Testis (tissue), 5 donors: ENCODE measurements at places on chromosomes 2 and 18.

DNA sequence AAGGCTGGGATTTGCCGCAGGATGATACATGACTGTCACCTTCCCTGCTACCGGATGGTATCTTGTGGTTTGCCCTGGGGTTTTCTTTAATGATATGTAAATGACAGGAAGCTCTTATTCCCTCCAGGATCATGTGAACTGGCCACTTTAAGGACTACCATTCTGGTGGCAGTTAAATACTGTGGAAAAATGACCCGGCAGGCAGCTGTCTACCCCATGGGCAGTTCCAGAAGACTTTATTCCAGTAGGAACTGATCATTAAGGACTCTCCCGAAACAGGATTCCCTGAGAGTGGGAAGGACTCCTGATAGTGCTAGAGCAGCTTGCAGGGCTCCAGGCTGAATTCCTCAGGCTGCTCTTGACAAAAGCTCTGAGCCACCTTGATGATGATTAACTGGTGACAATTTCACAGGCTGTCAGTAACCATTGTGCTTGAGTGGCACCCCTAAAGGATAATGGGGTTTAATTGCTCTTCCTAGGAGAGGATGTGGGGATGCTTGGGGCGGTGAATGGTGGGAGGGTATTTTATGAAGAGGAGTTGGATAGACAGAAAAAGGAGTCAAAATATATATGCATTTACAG lies 212.0 kb downstream of the CPS1 start:
- DNase-seq: no peak

DNA sequence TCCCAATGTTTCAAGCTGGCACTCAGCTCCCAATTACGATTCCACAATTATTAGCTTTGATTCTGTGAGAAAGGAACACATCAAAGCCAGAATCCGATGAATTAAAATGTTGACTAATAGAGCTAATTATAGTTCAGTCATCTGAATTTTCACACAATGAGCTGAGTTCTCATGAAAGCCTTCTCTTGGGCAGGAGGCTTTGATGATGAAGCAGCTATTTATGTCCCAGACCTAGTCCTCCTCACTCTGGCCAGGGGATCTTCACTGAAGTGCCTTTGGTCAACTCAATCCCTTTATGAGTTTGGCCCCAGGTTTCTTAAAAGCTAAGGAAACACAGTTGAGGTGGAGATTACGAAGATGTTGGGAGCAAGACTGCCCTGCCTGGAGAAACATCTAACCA lies 74.7 kb upstream of the PPM1B start:
- DNase-seq: no peak

DNA sequence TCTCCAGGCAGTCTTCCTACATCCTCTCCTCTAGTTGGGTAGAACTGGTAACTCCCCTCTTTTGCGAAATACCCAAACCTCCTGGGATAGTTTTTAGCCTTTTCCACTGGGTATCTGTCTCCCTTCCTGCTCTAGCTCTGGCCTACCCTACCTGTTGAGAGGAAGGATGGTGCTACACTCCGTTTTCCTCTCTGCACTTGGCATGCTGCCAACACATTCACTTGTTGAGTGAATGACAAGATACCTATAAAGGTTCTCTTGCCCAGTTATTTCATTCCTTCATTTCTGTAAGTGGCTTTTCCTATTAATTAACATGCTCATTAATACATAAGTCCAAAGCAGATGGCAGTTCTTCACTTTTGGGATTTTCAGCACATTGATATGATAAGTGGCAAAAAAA lies 293.8 kb downstream of the CNTNAP5 start:
- DNase-seq: no peak

GRCh38 chr2:226847090-226847489 lies 11.2 kb downstream of the RHBDD1 start:
- no peak for DNase-seq

GRCh38 chr2:235799281-235799680 lies 305.4 kb downstream of the AGAP1 start:
- no peak for DNase-seq

- no peak for DNase-seq
Observed at GRCh38 chr2:239581352-239581901, 180.6 kb upstream of the HDAC4 start.

DNA sequence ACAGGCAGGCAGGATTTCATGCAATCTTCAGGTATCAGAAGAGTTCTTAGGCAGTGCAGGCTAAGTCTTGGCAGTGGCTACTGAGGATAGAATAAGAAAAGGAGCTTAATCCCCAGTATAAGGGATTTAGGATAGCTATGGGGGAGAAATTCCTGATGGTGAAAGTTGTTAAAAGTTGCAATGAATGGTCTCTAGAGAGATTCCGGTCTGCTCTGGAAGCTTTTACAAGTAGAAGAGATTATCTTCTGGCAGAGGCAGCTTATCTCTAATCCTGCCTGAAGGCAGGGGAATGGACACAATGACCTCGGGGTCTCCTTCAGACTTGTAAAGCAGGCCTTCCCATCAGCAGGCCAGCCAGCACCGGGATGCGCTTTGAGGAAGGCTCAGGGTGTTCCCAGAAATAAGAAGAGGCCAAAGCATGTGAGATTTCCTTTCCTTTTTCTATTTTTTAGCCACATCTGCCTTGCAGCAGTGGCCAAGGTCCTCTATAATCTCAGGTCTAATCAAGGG lies 253.9 kb upstream of the KLHL29 start:
- no peak for DNase-seq

DNA sequence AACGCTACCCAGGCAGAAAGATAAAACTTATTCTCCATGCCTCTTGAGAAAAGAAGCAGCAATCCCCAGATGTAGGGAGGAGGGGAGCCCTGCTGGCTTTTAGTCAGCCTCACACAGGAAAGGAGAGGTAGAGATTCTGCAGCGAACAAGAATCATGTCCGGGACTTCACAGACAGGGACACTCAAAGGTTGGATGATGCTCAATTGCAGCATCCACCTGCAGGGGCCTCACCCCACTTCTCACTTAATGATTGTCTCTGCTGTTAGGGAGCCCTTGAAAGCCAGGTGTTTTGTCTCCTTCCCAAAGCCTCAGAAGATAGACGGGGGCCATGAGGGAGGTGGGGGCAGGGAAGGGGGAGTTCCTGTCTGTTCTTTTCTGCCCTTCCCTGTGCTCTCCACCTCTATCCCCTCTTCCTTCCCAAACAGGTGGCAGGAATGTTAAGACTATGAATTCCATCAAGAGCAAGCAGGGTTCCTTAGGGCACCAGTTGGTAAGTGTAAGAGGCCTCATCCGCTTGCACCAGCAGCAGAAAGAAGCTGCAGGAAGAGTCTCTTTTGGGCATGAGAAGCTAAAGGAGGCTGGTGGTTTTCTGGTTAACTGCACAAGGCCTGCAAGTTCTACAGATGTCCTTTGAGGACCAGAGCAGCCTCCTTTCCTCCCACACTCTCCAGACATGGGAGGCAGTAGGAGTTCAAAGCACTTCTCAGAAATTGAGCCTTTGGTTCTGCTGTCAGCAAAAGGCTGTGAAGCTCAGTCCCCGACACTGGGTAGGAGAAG lies 154.7 kb upstream of the TNP1 start:
- DNase-seq: no peak

DNA sequence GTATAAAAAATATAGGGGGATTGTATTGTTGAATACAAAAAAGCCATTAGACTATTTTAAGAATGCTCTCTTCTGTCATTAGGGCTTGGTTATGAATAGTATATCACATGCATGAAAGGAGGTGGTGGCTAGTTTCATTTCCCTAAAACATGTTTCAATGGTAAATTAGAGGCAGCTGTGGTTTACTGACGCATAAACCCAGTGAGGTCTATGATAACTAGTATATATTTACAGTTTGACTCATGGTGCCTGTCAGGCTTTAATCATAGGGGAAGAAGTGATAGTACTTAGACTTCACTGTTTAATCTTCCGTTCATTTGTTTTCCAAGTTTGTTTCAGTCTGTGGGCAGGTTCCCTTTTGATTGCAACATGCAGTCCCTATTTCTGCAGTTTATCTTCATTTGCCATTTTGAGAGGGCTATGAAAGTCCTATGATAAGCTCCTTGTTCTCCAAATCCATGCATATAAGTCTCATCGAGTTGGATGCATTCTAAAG lies 55.1 kb upstream of the MAP4K3 start:
- no peak for DNase-seq

DNA sequence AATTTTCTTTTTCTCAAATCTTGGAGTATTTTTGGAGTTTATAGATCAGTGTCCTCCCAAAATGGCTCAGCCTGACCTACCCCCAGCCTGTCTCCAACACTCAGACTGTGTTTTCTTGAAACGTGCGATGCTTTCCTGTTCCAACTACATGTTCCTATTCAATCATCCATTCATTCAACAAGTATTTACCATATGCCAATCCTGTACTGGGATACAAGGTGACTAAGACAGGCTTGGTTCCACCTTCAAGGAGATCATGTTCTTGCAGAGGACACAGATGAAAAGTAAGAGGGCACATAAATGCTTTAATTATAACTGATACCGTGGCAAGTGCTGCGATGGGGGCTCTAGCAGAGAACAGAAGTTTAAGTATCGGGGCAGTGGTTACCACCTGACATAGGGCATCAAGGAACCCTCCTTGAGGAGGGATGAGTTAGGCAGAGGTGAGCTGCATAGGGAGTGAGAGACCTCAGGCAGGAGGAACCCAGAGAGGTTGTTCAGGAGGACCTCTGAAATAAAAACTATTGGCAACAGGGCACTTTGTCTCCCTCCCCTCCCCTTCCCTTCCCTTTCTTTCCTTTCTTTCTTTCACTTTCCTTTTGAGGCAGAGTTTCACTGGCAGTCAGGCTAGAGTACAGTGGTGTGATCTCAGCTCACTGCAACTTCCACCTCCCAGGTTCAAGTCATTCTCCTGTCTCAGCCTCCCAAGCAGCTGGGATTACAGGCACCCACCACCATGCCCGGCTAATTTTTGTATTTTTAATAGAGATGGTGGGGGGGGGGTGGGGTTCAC lies 469.0 kb downstream of the EPHA4 start:
- no peak for DNase-seq

DNA sequence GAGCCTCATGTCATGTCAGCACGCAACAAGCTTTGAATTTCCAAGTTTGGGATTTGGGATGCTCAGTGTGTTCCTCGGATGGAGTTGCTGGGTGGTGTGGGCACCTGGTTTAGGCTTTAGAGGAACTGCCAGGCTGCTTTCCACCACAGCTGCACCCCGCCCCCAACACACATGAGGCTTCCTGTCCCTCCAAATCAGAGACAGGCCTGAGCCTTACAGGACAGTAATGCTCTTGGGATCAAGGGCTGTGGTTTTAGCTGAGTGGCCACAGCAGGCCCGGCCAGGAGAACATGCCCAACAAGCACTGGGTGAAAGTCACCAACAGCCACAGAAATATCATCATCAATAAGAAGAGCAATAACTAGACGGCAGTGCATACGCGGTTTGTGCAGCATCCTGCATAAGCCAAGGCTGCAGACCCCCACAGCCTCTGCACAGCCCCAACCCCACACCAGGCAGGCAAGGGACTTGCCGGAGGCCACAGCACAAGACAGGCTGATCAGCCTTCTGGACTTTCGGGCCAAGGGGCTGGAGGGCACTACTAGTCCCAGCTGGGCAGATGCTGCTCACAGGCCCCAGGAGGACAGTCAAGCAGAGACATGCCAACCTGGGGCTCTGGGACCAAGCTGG lies 29.7 kb upstream of the GPC1 start:
- no peak for DNase-seq

DNA sequence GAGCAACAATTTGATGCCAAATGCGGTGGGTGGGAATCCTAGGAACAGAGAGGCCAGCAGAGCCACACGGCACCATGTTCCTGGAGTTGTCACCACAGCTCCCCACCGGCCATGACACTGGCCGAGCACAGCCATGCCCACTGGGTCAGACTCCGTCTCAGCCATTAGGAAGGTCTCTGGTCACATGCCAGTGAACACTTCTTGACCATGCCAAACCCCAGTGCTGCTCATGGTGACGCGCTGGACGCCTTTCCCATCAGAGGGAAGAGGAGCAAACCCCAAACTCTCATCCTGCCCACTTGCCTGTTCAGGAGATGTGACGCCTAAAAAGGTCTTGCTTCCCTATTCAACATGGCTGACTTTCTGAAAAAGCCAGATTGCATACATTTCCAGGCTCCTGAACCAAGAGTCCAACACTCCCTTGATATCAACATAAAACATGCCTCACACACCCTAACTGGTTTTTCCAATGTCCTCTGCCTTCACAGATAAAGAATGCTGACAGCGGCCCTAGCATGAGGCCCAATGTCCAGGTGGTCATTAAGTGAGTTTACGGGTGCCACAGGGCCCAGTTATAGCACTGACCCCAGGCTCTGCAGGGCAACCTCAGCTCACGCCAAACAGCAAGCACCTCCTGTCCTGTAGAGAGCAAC lies 31.9 kb downstream of the TFCP2L1 start:
- DNase-seq: no peak

- peak; percentile 80 for DNase-seq
Observed at GRCh38 chr18:456361-457139, 44.0 kb downstream of the COLEC12 start.

- peak; percentile 44 for DNase-seq
Observed at GRCh38 chr2:199692489-199692888, 158.5 kb downstream of the FTCDNL1 start.

DNA sequence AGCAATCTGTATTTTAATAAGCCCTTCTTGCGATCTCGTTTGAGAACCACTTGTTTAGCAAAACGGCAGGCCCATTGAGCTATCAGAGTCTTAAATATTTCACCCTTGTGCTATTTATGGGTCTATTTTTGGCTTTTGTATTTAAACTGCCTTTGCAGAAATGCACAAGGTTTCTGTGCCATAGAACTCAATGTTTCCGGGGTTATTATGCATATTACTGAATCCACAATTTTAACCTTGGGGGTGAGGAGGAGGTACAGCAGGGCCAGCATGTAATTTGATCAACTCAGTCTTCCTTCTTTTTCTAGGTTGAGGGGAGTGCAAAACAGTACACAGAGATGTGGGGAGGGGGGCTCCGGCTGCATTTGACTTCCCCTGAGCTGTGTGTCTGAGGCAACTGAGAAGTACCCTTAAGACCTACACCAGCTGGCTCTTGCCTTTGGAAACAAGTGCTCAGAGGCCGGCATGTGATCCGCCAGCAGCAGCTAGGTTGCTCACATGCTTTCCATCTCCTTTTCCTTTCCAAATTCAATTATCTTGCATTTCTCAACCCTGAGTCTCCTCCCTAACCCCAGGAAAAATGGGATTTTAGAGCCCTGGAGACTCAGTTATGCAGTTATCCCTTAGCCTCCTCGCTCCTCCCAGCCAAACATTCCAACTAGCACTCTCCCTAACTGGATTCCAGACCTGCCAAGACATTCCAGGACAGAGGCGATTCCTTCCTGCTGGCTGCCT lies 103.0 kb downstream of the HNRNPLL start:
- DNase-seq: peak; percentile 63

- no peak for DNase-seq
Observed at GRCh38 chr18:34661464-34662087, 48.5 kb upstream of the DTNA start.

GRCh38 chr18:51907687-51908597 lies 432.1 kb upstream of the DCC start:
- DNase-seq: no peak
